ENCODE measurements at places on chromosomes 3 and 15. TPM values are rescaled to one million over a fixed set of nuclear protein-coding genes. Genes with fewer than 3 reads are reported as not detected.

Gene ISL2
- total RNA-seq, result 3.8 TPM

Gene SLC28A2
- total RNA-seq, result not detected

Gene ITPKA
- total RNA-seq, result 0.85 TPM

Gene MESP2
- total RNA-seq, result not detected

Gene PRR20G
- not detected for total RNA-seq

Gene FAM107A
- total RNA-seq, result 27.9 TPM

Gene IL5RA
- total RNA-seq, result 0.15 TPM

Measured in gastroesophageal sphincter (tissue), 4 donors.